ENCODE measurements at places on chromosomes 7 and 10.

- DNase-seq, result no peak
Observed at GRCh38 chr7:102914585-102914984, 1.8 kb downstream of the LRRC17 start.

- no peak for DNase-seq
Observed at GRCh38 chr10:32929634-32930033, 28.4 kb downstream of the ITGB1 start.

GRCh38 chr10:27157150-27157549 is 2.0 kb downstream of the MASTL start:
- DNase-seq, result no peak

DNA sequence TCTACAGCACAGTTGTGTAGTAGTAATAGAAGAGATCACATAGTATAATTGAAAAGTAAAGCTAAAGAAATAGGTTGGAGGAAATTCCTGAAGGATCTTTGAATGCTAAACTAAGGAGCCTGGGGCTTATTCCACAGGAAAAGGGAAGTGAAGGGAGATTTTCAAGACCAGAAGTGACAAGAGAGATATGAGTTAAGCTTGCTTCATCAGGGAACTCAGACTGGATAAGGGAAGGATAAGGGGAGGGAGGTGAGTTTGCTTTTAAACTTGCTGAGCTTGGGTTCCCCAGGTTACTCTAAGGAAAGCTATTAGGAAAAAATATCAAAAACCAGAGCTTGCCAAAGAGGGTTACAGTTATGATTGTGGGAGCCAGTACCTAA is 182.4 kb downstream of the RAPGEF5 start:
- DNase-seq, result no peak

DNA sequence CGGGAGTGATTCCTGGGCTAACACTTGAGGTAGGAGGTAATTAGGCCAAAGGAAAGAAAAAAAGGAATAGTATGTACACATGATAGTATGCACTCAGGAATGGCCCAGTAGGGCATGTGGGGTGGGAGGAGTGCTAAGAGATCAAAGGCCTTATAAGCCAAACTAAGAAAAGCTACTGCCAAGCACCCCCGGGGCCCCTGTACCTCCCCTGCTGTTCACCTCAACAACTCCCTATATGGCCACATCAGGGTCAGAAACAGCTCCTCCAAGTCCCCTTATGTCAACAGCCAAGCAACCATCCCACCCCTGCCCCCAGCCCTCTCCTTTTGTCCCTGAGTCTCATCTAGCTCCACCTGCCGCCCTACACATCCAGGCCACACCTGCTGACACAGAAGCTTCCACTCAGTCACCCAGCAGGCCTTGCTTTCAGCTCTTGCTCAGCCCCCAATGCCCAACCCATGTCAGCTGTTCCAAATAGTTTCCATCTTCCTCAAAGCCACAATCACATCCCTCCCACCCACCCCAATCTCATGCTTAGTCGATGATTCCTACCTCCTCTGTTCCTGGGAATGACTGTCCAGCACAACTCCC is 80.2 kb downstream of the SORBS1 start:
- no peak for DNase-seq

DNA sequence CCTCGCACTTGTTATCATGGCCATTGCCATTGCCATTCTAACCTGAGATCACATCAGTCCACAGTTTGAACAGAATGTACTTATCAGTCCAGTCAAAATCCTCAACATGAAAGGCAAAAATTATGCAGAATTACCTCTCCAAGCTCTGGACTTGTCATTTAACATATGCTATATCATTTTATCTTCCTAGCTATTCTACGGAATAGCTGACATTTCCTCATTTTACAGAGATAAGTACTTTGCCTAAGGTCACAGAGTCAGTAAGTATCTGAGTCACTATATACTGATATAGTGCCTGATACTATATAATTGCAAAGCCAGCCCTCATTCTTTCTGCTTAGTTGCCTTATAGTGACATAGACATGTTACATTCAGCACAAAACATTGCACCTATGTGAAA is 456.9 kb upstream of the GHITM start:
- DNase-seq, result no peak

GRCh38 chr7:144824360-144824759 is 11.5 kb downstream of the TPK1 start:
- no peak for DNase-seq
